ENCODE measurements at places on chromosomes 12 and 14.

- no peak for DNase-seq
Measured at GRCh38 chr14:73722581-73722980, 8.4 kb upstream of the PNMA1 start.

GRCh38 chr12:127327986-127328385 is 939.0 kb upstream of the TMEM132C start:
- no peak for DNase-seq

- DNase-seq: no peak
Measured at GRCh38 chr14:39228509-39229221, 5.0 kb upstream of the MIA2 start.

GRCh38 chr14:50083467-50084337 is 32.7 kb downstream of the VCPKMT start:
- no peak for DNase-seq

GRCh38 chr12:95143621-95144205 is 70.3 kb upstream of the NR2C1 start:
- DNase-seq: no peak

- no peak for DNase-seq
Measured at GRCh38 chr14:100192250-100192671, 32.8 kb upstream of the DEGS2 start.

DNA sequence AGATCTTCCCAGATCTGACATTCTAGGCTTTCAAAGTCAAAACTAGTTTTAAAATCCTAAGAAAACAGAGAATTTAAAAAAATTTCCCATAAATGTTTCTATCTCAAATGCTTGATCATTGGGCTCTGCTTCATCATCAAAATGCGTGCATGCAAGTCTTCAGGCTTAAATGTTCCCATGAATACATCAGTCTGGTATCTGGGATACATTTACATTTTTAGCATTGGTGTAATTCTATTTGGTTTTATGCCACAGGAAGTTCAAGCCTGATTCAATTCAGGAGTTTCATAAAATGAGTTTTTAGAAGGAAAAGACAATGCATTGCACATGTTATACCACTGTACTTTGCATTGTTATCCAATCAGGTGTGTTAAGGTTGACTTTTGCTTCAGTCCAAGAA is 336.4 kb downstream of the PCNX1 start:
- no peak for DNase-seq

DNA sequence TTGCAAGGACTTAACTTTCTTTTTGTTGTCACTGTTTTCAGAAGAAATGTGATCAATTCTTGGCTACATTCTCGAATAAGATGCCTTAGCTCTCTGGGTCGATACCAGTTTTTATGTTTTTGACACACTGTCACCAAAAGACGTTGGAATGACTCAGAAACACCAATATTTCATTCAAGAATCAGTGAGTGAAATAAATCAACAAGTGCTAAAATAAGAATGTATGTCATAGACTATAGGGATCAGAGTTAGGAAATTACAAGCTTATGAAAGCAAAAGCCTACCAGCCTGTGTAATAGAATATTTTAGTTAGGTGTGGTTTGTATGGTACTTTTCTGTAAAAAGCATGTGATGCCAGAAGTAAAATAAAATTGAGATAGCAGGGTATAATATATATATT is 17.8 kb downstream of the PPHLN1 start:
- no peak for DNase-seq

GRCh38 chr12:122726080-122726558 is 4.5 kb downstream of the HCAR1 start:
- DNase-seq: peak; percentile 37

DNA sequence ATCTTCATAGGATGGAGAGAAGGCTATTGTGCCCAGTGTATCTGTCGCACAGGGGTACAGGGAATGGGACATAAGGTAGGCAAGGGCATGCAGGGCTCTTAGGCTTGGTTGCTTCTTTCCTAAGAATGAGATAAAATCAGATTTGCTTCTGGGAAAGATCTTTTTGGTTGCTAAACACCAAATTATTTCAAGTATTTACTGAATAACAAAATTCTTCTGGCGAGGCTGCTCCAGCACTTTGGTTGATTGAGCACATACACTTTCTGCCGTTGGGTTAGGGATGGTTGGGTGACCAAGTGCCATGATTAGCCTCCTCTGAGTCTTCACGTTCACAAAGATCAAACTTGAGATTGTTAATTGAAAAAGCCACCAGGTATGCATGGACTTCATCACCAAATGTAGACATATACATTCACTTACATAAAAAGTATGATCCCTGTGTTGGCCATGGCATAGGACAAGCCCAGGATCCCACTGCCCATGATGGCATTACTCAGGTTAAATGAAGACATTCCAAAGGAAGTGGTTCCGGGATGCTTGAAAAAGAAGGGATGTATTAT is 38.2 kb downstream of the SLC38A4 start:
- DNase-seq: no peak

GRCh38 chr12:128052777-128053176 is 214.2 kb upstream of the TMEM132C start:
- DNase-seq: no peak

DNA sequence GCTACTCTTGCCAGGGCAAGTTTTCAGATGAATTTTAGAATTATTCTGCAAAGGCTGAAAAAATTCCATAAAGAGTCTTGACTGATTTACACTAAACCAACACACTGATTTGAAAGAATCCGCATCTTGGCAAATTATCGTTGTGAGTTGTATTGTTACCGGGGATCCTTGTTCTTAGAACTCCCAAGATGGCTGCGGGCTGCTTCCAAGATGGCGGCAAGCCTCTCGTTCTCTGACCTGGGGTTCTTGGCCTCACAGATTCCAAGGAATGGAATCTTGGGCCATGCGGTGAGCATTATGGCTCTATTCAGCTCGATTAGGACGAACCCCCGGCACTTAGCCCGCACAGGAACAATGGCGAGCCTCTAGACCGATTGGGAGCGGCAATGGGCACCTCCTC is 132.5 kb downstream of the ZNF664 start:
- no peak for DNase-seq

GRCh38 chr12:1630133-1630826 is 1.2 kb downstream of the WNT5B start:
- DNase-seq: no peak

DNA sequence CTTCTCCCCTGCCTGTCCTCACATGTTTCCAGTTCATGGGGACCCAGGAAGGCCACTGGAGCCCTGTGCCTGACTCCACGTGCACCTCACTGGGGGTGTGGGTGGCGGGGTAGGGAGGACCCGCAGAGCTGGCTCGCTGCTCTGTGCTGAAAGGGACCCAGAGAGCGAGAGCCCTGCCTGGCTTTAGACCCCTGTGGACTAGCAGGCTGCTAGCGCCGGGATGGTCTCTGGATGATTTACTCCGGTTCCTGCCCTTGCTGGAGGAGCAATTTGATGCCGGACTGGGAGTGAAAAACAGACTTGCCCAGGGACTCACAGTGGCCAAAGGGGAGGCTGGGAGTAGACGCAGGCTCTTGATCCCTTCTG is 49.0 kb downstream of the NTF3 start:
- no peak for DNase-seq

- DNase-seq: no peak
Measured at GRCh38 chr12:114343585-114344302, 62.2 kb downstream of the TBX5 start.

- no peak for DNase-seq
Measured at GRCh38 chr12:104683831-104684503, 227.2 kb downstream of the CHST11 start.

GRCh38 chr12:130703733-130704375 is 12.2 kb downstream of the RIMBP2 start:
- DNase-seq: no peak

DNA sequence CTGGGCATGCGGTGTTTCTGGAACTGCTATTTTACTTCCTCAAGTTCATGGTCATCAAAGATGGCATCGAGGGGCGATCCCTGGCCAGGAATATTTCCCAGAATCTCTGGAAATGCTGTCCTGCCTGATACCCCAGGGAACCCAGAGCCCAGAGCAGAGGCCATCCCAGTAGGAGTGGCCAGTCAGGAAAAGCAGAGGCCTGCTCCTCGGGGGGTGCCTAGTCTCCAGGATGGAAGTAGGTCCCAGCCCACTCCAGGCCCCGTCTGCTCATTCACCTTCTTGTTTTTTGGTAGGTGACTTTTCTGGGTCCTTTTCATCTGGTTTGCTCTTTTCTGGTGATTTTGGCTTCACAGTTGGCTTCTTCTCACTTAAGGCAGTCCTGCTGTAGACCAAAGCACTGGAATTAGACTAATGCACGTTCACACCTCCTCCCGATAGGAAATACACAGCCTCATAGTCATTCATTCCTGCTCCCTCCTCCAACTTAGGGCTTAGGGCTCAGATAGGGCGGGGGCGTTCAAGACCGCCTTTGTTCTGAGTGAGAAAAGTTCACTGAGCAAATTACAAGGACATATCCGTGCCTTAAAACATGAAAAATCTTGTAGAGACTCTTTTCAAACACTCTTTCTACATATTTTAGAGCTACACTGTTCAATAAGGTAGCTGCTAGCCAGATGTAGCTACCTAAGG is 51.1 kb downstream of the TRAFD1 start:
- no peak for DNase-seq

GRCh38 chr12:70598467-70599193 is 38.6 kb downstream of the PTPRB start:
- no peak for DNase-seq

DNA sequence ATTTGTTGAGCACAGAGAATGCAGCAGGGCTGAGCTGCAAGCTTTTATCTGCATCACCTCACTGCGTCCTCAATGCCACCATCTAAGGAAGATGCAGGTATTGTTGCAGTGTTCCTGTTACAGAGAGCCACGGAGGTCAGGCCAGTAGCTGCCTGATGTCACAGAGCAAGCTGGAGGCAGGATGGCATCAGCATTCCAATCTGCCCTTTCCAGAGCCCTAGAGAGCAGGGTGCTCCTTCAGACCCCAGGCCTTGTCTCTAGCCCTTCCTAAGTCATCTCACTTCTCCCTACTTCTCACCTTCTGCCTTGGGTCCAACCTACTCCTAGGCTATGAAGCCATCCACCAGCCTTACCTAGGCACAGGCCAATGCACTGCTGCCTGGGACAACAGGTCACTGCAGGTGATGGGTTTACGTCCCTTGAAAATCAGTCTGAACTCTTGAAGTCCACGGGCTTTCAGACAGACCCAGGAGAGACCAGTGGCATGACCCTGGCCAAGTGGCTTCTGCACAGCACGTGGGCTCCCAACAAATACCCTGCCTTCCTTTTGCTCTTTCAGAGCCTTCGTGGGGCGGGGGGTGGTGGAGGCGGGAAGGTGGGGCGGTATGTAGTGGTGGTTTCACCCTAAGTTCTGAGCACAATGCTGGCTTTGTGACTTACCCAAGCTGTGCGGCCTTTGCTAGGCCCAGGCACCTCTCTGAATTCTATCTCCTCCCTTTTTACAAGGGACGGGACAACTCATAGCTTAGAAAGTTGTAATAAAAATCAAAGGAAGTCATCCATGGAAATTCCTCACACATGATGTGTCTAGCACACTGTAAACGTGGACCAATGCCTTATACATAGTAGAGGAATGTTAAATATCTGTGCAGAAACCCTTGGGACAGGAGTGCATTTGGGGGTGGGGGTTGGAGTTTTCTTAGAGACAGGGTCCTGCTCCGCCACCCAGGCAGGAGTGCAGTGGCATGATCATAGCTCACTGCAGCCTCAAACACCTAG is 136.0 kb downstream of the KSR2 start:
- DNase-seq: no peak

DNA sequence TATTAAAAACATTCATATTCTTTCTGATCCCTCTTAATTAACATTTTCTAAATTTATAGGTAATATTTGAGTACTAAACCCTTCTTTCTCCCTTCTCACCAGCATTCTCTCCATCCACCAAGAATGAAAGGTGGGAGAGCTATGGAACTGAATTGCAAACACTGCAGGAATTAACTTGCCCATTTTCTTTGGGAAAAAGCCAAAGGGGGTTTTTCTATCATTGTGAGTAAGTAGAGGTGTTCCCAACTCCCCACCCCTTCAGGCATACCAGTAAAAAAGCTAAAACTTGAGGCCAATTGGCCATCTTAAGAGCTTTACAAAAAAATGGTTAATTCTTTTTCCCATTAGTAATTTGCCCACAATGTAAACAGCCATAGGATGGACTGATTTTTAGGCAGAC is 23.7 kb downstream of the PCNX1 start:
- DNase-seq: no peak

- no peak for DNase-seq
Measured at GRCh38 chr12:118981285-118982211, at the start of gene SRRM4. Gene SRRM4 (plus strand): TSS chr12:118981541. CDS start chr12:118981883, 342 bp downstream.

- no peak for DNase-seq
Measured at GRCh38 chr12:3257411-3257810, 180.2 kb downstream of the TSPAN9 start.

- no peak for DNase-seq
Measured at GRCh38 chr14:31441273-31442111, 15.8 kb downstream of the DTD2 start.

DNA sequence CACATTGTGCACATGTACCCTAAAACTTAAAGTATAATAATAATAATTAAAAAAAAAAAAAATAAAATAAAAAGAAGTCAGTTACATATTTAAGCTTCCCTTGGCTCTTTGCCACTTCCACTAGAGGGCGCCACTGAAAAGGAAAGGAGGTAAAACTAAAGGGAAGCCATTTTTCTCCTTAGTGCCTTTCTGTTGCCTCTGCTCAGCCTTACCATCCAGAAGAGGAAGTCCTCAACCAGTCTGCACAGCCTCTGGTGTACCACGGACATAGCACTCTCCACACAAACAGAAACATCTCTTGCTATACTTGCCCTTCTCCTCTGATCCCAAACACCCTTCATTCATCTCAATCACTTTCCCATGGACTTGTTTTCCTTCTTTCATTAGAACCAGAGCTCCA is 169.0 kb upstream of the EEA1 start:
- DNase-seq: peak; percentile 65

DNA sequence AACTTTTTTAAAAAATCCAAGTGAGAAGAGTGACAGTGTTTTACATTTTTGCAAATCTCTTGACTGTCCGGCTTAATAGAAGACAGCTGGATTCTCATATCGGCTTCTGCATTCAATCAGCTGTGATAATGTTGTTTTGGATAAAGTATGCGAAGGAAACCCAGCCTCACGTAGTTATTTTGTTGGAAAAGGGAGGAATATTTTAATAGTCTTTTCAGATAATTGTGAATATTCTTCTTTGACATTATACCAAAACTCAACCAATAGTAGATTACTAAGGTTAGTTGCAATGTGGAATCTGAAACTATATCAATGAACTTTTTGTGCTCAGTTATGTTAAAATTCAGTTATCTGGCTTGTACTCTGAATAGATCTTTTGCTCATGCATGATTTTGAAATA is 276.5 kb downstream of the ZFP36L1 start:
- no peak for DNase-seq

- DNase-seq: no peak
Measured at GRCh38 chr14:102220031-102220430, 80.3 kb downstream of the WDR20 start.

GRCh38 chr14:60179431-60179869 is 14.3 kb upstream of the DHRS7 start:
- no peak for DNase-seq

DNA sequence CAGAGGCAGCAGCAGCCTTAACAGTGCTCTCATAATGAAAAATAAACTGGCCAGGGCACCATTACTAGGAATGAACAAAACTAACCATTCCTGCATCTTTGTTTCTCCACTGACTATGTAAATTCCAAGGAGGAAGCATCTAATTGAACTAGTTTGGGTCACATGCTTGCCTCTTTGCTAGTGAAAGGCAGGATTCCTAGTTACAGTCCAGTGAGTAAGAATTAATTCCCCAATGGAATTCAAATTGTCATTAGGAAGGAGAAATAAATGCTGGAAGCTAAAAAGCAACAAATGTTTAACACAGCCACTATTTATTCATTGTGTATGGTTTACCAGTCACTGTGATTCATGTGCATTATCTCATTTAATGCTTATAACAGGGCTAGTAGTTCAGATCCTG is 316.0 kb downstream of the CCDC91 start:
- no peak for DNase-seq

Data from KG1 (cell line).